Omental fat pad (tissue), 4 donors: ENCODE measurements at places on chromosomes 7 and 10. TPM values are rescaled to one million over a fixed set of nuclear protein-coding genes. Genes with fewer than 3 reads are reported as not detected.

DNA sequence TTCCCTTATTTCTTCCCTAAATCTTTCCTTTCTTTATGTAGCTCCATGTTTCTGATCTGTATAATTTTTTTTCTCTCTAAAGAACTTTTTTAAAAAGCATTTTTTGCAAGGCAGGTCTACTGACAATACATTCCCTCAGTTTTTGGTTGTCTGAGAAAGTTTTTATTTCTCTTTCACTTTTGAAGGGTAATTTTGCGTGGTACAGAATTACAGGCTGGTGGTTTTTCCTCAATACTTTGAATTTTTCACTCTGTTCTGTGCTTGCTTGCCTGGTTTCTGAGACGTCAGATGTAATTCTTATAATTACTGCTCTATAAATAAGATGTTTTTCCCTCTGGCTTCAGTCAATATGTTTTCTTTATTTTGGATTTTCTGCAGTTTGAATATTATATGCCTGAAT is 205.4 kb upstream of the VSTM2A start:
- no peak for DNase-seq

- DNase-seq = no peak
Measured at GRCh38 chr7:148116195-148116594, 474.4 kb upstream of the C7orf33 start.

GRCh38 chr7:46369933-46370654 is 449.0 kb upstream of the IGFBP3 start:
- no peak for DNase-seq

GRCh38 chr7:110373416-110373815 is 717.5 kb upstream of the LRRN3 start:
- DNase-seq = no peak

DNA sequence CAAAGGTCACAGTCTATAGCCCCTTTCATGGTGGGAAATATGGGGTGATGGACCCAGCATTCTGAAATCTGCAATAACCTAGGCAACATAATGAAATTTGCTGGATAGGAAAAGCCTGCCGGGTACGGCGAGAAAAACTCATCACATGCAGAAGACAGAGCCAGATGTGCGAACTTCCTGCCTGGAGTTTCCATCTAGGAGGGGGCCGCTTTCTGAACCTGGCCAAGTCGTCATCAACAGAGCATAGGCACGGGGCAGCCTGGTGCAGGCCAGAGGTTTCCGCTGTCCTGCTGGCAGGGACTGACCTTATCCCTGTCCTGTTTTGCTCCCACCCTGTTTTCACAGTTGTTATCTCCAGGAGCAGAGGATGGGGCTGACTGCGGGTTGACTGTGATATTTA is 27.4 kb downstream of the CCDC3 start:
- DNase-seq = no peak

DNA sequence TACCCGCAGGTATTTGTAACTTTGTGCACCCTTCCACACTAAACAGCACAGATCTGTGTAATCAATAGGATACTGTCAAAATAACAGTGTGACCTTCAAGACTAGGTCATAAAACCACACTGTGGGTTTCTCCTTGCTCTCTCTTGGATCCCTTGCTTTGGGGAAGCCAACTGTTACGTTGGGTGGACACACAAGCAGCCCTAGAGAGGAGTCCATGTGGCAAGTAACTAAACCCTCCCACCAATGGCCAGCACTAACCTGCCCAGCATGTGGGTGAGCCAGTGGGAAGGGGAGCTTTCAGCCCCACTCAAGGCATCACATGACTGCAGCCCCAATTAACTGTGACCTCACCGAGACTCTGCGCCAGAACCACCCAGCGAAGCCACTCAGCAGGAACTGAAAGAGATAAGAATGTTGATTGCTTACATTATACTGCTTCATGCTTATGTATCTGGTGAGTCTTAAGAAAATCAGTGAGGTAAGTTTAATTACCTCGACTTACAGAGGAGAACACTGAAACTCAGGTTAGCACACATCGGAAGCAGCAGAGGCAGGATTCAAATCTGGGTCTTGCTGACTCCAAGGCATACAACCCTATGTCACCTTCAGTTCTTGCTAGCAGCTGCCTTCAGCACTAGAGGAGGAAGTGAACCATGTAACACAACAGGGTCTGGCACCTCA is 9.4 kb upstream of the ZC3HAV1 start:
- no peak for DNase-seq

DNA sequence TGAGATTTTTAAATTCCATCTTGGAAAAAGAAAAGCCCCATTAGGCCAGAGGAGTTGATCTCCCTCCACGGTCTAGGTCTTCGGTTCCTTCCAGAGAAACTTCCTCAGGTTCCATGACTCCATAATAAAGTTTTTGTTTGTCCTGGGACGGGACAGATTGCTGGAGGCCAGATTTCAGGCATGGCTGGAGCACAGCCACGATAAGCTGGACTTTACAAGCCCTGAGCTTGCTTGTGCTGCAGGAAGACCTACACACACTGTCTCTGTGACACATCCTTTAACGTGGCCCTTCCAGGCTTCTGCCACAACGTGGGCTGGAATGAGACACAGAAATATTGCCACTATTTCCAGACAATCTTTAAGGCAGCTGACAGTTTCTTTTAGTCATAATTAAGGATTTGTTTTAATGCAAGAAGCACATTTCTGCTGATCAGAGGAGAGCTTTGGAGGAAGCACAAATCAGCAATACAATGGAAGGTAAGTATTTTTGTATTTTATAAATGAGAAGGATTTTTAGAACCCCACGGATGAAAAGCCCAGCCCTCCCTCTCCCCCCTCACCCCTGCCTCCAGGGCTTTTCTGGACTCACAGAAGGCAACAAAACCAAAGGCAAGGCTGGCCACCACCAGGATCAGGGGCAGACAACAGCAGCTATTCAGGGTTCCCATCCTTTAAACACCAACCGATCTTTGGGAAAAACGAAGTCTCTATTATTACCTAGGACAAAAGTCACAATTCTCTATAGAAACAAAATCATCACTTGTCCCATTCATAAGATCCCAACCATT is 6.5 kb downstream of the CTBP2 start:
- no peak for DNase-seq

DNA sequence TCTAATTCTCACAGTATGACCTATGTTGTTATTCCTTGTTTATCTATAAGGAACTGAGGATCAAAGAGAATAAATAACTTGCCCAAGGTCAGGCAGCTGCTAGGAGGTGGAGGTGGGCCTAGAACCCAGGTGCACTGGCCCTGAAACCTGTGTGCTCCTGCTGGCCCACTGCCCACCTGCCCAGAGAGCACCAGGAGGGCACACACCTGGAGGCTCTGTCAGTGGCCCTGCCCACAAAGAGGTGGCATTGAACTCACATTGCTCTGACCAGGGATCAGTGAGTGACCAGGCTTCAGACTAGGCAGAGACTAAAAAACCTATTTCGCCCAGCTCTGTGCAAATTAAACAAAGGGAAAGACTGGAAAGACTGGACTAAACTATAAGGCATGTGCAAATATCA is 210.6 kb downstream of the TNS3 start:
- no peak for DNase-seq

DNA sequence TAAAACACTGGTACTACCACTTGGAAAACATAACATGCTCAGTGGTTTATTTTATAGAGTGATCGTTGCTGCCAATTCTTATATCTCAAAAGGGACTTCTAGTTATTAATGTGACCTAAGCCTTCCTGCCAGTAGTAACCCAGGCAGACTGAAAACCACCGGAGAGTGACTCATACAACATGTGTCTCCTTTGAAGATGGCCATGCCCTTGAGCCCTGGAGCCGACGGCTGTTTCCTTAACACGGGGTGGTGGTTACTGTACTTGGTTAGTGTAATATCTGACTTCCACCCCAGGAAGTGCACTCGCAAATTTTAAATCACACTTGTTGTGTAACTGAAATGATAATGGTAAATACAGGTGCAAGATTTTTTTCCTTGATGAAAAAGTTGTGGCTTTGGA is 30.5 kb downstream of the JAKMIP3 start:
- DNase-seq = no peak

DNA sequence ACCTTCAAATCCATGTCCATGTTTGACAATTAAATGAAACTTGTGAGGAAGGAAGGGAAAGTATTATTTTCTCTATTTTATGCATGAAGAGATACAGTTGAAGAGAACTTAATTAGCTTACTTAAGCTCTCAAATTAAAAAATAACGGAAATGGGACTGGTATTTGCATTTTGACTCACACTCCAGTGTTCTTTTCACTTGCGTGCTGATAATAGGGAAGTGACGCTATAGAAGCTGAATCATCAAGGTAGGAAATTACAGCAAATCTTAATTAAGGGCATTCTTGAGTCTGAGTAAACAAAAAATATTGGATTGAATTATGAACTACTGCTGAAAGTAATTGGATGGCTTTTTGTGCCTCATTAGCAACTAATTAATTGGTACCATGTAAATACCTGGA is 44.0 kb upstream of the NPVF start:
- DNase-seq = no peak

GRCh38 chr10:84762754-84763394 is 434.5 kb downstream of the CCSER2 start:
- DNase-seq = no peak

NRP1 gene
- 72.8 TPM for total RNA-seq

SUN3 gene
- total RNA-seq = not detected

GPR37 gene
- 0.84 TPM for total RNA-seq

MOGAT3 gene
- total RNA-seq = not detected

GGCT gene
- 210 TPM for total RNA-seq

PIK3CG gene
- 4.5 TPM for total RNA-seq

ZNF716 gene
- total RNA-seq = not detected

INHBA gene
- 0.93 TPM for total RNA-seq

PKD2L1 gene
- total RNA-seq = 0.37 TPM
